ENCODE measurements at places on chromosomes 5 and 9. TPM values are rescaled to one million over a fixed set of nuclear protein-coding genes. Genes with fewer than 3 reads are reported as not detected.

The GFM2 gene
- 49.0 TPM for total RNA-seq

The LCN12 gene
- total RNA-seq = 39.7 TPM

The ENG gene
- 55.5 TPM for total RNA-seq

The CD74 gene
- total RNA-seq = 675 TPM

The ADAMTSL2 gene
- 2.4 TPM for total RNA-seq

The RASEF gene
- total RNA-seq = 65.5 TPM

The GDNF gene
- total RNA-seq = not detected

The TNFSF8 gene
- total RNA-seq = 4.2 TPM

The DRD1 gene
- total RNA-seq = not detected

GRCh38 chr9:13437866-13438265, 158.4 kb upstream of the MPDZ start:
- H3K27me3 ChIP-seq = no peaks in the 10 kb centered on the region
- no peak overlapping the region for H3K27ac ChIP-seq
- H3K4me1 ChIP-seq = no peaks in the 10 kb centered on the region
- no peak for DNase-seq

- H3K4me3 ChIP-seq = no peak overlapping the region
- no peaks in the 10 kb centered on the region for H3K27me3 ChIP-seq
- no peaks in the 10 kb centered on the region for H3K36me3 ChIP-seq
- peak overlapping the region; percentile 28 for H3K27ac ChIP-seq
Measured at GRCh38 chr5:80799041-80799440, 144.3 kb upstream of the DHFR start.

DNA sequence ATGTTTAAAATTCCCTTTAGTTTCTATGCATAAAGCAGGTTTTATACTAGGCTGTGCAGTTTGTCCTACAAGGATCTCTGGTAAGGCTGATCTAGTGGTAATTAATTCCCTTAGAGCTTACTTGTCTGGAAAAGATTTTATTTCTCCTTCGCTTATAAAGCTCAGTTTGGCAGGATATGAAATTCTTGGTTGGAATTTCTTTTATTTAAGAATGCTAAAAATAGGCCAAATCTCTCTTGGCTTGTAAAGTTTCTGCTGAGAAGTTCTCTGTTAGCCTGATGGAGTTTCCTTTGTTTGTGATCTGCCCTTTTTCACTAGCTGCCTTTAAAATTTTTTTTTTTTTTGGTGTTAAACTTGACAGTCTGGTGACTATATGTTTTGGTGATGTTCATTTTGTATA, 237.1 kb upstream of the TLE4 start:
- DNase-seq = no peak
- no peaks in the 10 kb centered on the region for H3K36me3 ChIP-seq
- no peak overlapping the region for H3K4me3 ChIP-seq
- no peaks in the 10 kb centered on the region for H3K4me1 ChIP-seq
- no peak overlapping the region for H3K27ac ChIP-seq
- H3K27me3 ChIP-seq = no peaks in the 10 kb centered on the region

- H3K27me3 ChIP-seq = no peaks in the 10 kb centered on the region
- H3K27ac ChIP-seq = no peak overlapping the region
- H3K4me3 ChIP-seq = no peak overlapping the region
- no peaks in the 10 kb centered on the region for H3K36me3 ChIP-seq
- no peak for DNase-seq
Measured at GRCh38 chr9:135221951-135222631, 134.6 kb downstream of the OLFM1 start.

DNA sequence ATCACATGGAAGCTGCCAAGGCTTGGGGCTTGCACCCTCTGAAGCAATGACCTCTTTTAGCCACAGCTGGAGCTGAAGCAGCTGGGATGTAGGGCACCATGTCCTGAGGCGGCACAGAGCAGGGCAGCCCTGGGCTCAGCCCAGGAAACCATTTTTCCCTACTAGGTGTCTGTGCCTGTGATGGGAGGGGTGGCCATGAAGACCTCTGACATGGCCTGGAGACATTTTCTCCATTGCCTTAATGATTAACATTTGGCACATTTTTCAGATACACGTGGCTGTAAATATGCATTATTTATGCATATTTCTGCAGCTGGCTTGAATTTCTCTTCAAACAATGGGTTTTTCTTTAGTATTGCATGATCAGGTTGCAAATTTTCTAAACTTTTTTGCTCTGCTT, 81.7 kb downstream of the OSMR start:
- no peaks in the 10 kb centered on the region for H3K27me3 ChIP-seq
- no peaks in the 10 kb centered on the region for H3K36me3 ChIP-seq
- no peak for DNase-seq
- no peaks in the 10 kb centered on the region for H3K4me1 ChIP-seq
- no peak overlapping the region for H3K27ac ChIP-seq

GRCh38 chr9:134433909-134434882, 107.9 kb downstream of the RXRA start:
- peaks cover 17% of the 10 kb centered on the region for H3K36me3 ChIP-seq
- H3K27ac ChIP-seq = peak overlapping the region; percentile 97
- H3K27me3 ChIP-seq = no peaks in the 10 kb centered on the region
- peaks cover 38% of the 10 kb centered on the region for H3K4me1 ChIP-seq
- DNase-seq = peak; percentile 37

DNA sequence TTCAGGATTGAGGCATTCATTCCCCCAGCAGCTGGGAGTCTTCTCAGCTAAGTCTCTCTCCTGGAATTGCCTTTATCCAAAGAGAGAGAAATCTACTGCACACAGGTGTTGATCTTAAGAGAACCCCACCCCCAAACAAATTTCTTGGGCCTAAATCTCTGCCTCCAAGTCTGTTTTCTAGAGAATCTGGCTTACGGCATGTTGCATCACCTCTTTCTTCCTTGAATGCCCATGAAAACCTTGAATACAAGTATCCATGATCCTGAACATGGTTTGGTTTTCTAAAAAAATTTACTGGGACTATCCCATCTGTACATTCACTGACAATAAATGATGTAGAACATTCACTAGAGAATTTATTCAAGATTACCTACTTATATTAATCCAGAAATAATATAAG, 401.6 kb downstream of the PDE4D start:
- no peak for DNase-seq
- no peaks in the 10 kb centered on the region for H3K27me3 ChIP-seq
- H3K4me3 ChIP-seq = no peak overlapping the region
- H3K4me1 ChIP-seq = peaks cover 3% of the 10 kb centered on the region
- no peaks in the 10 kb centered on the region for H3K36me3 ChIP-seq

- no peaks in the 10 kb centered on the region for H3K4me1 ChIP-seq
- no peak for DNase-seq
- no peaks in the 10 kb centered on the region for H3K27me3 ChIP-seq
Measured at GRCh38 chr5:18745988-18746615, 1111.8 kb downstream of the TAF11L14 start.

- H3K4me1 ChIP-seq = no peaks in the 10 kb centered on the region
- no peak for DNase-seq
- no peaks in the 10 kb centered on the region for H3K36me3 ChIP-seq
- no peaks in the 10 kb centered on the region for H3K27me3 ChIP-seq
- H3K4me3 ChIP-seq = no peak overlapping the region
- no peak overlapping the region for H3K27ac ChIP-seq
Measured at GRCh38 chr5:154587123-154588026, 109.3 kb upstream of the HAND1 start.

DNA sequence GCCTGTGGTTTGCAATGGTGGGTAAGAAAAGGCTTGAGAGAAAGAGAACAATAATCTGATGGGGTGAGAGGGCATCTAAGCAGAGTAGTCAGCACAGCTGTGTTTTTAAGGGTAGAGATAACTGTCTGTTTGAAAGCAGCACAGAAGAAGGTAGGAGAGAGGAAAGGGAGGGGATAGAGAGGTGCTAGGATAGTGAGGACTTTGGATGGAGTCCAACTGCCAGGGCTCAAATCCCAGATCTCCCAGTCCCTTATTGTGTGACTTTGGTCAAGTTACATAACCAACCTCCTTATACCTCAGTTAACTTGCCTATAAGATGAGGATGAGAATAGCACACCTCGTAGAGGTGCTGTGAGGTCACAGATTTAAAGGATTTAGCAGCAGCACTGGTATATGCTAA, 55.6 kb downstream of the GPR21 start:
- H3K27me3 ChIP-seq = no peaks in the 10 kb centered on the region
- H3K36me3 ChIP-seq = peaks cover 14% of the 10 kb centered on the region
- H3K27ac ChIP-seq = peak overlapping the region; percentile 1
- no peak overlapping the region for H3K4me3 ChIP-seq
- H3K4me1 ChIP-seq = peaks cover 49% of the 10 kb centered on the region
- DNase-seq = no peak

- no peaks in the 10 kb centered on the region for H3K36me3 ChIP-seq
- H3K27ac ChIP-seq = no peak overlapping the region
- no peak overlapping the region for H3K4me3 ChIP-seq
Measured at GRCh38 chr5:144451187-144451973, 280.7 kb downstream of the KCTD16 start.

DNA sequence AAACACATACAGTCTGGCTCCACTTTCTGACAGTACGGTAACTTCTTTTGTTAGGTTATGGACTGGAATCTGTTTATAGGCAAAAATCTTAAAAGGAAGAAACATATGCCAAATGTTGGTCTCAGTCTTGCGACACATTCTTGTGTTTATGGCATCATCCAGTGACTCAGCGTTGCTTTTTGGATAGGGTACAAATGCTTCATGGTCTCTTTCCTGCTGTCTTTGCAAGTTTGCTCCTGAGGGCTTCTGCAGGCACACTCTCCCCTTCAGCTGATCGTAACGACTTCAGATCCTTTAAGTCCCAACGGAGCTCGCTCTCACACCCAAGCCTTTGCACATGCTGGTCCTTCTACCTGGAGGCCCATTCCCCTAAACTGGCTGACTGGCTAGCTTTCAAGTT, 23.6 kb upstream of the TNFSF8 start:
- H3K36me3 ChIP-seq = no peaks in the 10 kb centered on the region
- no peaks in the 10 kb centered on the region for H3K27me3 ChIP-seq
- no peak overlapping the region for H3K27ac ChIP-seq
- no peak overlapping the region for H3K4me3 ChIP-seq
- peaks cover 8% of the 10 kb centered on the region for H3K4me1 ChIP-seq

- peak overlapping the region; percentile 22 for H3K27ac ChIP-seq
- H3K4me3 ChIP-seq = no peak overlapping the region
- no peak for DNase-seq
- H3K4me1 ChIP-seq = peaks cover 18% of the 10 kb centered on the region
Measured at GRCh38 chr9:33116860-33117259, 40.4 kb upstream of the SMU1 start.

DNA sequence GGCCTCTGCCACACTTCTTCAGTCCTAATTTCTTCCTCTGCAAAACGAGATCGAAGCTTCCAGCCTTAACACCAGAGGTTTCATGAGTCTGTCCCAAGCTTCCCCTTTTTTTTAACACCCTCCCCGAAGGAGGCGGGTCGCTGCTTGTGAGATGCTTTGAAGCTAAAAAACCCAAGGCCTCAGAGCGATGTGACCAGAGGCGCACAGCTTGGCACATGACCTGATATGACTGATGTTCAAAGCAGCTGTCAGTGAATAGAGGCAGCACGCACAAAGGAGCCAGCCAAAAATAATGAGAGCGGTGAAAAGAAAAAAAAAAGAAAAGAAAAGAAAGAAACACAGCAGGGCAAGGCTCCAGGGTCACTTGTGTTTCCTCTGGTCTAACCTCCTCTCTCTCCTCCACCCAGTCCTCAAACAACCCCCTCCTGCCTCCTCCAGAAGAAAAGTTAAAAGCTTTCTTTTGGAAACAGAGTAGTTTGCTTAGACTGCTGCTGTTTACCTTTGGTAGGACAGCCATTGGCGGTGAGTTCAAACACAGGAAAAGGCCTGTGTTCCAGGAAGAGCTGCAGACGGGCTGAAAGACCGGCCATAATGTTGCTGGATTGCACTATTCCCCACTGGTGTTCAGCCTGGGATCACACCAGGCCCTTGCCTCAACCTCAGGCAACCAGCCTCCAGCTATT, 10.9 kb upstream of the ZNF366 start:
- no peaks in the 10 kb centered on the region for H3K4me1 ChIP-seq
- H3K27me3 ChIP-seq = no peaks in the 10 kb centered on the region
- no peak overlapping the region for H3K4me3 ChIP-seq
- no peak overlapping the region for H3K27ac ChIP-seq
- no peaks in the 10 kb centered on the region for H3K36me3 ChIP-seq

DNA sequence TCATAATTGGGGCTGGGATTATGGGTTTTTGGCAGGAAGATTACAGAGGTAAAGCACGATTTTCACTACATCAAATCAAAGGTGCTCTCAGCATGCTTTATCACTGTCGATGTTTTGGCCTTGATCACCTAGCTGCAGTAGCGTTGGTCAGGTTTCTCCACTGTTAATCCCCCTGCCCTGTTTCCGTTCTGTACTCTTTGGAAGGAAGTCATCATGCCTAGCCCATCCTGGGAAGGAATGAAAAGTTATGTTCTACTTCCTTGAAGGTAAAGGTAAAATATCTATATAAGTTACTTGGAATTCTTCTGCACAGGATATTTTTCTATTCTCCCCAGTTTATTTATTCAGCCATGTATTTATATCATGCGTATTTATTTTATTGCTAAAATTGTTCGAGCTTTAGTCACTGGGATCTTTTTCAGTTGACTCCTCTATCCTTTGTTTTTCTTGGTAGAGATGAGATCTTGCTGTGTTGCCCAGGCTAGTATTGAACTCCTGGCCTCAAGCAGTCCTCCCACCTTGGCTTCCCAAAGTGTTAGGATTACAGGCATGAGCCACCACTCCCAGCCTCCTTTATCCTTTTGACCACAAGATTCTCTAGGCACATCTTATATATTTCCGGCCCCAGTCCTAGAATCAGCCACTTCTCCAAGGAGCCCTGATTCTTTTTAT, 25.3 kb downstream of the FAF2 start:
- DNase-seq = no peak
- no peaks in the 10 kb centered on the region for H3K4me1 ChIP-seq
- no peak overlapping the region for H3K27ac ChIP-seq
- H3K4me3 ChIP-seq = no peak overlapping the region

DNA sequence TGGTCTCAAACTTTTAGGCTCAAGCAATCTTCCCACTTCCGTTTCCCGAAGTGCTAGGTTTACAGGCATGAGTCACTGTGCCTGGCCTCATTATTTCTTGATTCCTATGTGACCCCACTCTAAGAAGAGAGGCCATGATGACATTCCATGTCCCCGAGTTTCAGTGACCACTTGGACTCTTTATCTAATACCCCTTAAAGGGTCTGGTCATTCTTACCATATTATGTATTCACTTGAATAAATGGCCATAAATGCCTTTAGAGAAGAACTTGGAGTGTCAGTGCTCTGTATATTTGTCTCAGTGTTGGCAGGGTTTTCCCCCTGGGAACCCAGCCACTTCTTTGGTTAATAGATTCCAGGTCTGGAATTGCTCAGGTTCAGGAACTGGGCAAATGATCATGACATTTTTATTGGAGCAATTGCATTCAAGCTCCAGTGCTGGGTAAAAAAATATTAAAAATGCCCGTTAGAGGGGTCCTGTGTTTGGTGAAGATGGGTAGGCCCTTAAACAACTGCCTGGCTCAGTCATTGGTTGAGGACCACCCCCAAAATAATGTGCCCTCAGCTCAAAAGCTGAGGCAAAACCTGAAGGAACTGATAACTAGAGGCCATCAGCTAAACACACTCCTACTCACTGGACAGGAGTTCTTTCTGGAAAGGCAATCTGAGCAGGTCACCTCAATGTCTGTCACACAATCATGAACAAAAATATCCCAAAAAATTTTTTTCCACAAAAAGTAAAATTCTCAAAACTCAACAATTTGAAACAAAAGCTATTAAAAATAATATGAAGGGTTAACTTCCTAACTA, 186.6 kb upstream of the ZNF608 start:
- no peaks in the 10 kb centered on the region for H3K36me3 ChIP-seq
- no peak overlapping the region for H3K4me3 ChIP-seq
- DNase-seq = no peak
- no peaks in the 10 kb centered on the region for H3K27me3 ChIP-seq
- no peaks in the 10 kb centered on the region for H3K4me1 ChIP-seq

GRCh38 chr9:112084334-112084733, 90.8 kb downstream of the SUSD1 start:
- no peak overlapping the region for H3K27ac ChIP-seq
- H3K4me1 ChIP-seq = no peaks in the 10 kb centered on the region
- no peak overlapping the region for H3K4me3 ChIP-seq
- DNase-seq = no peak

- no peak for DNase-seq
- no peak overlapping the region for H3K27ac ChIP-seq
- H3K4me1 ChIP-seq = no peaks in the 10 kb centered on the region
Measured at GRCh38 chr5:9173281-9174048, 372.4 kb downstream of the SEMA5A start.

Data from thyroid gland (tissue), 4 donors.